DMS53 (cell line): ENCODE measurements at places on chromosomes 4 and X.

DNA sequence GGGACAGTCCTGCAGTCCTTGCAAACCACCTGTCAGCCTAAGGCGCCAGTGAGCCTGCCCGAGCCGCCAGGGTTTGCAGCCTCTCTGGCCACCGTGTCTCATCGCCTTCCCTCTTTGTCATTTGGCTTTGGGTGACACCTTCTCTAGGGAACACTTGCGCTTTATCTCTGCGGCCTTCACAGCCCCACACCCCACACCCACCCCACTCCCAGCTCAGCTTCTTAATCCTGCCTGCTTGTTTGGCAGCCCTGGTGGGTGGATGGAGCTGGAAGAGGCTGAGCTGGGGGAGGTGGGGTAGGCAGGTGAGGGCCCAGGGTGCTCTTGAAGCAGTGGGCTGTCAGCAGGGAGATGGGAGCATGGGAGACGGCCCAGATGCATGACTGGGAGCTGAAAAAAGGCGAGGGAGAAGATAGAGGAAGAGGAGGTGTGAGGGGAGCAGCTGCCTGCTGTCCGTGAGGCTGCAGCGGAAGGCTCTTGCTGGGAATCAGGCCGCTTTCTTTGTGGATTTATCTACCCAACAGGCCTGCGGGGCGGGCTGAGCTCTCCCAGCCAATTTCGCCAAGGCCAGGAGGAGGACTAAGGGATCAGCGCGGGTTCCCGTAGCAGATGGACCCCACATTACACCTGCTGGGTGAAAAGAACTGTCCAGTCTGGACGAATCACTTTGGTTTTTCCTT lies 97.5 kb upstream of the STOX2 start:
- no peak for DNase-seq

DNA sequence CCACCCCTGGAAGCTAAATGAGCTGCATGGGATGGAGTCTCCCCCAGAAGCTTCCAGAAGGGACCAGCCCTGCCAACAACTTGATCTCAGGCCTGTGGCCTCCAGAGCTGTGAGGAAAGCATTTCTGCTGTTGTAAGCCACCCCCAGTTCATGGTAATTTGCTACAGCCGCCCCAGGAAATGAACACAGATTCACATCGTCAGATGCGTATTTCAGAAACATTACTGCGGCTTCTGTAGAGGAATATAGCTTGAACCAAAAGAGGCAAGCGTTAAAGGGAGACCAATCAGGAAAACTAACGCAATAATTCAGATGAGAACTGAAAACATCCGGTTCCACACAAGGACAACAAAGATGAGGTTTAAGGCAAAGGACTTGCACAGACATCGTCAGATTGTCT lies 128.4 kb upstream of the TBL1X start:
- no peak for DNase-seq

GRCh38 chr4:92021788-92022187 lies 282.0 kb upstream of the GRID2 start:
- no peak for DNase-seq

DNA sequence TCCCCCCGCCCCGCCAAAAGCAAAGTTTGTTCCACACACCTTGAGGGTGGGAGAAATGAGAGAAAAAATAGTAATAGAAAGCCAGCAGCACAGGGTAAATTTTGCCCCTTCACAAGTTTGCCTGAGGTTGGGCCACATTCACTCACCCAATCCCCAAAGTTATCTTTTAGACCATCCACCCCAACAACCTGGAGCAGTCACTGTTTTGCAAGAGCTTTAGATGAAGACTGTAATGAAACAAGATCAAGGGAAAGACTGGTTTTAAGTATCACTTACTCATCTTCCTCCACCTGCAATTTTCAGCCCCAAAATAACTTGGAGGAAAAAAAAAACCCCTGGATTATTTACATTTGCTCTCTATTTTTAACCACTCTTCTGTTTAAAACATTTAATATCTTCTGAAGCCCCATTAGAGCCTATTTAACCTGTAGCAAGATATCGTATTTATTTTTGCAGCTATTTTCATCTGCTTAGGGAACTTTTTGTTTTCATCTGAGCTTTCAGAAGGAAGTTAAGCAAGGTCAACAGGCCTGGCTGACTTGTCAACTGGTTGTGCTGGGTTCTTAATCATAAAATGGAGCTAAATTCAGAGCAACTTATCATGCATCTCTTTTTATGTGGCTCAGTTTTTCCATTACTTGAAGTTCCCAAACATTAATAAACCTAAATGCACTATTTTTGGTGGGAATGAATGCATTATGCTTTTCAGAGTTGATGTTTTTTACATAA lies 24.6 kb upstream of the TBL1X start:
- DNase-seq, result peak; percentile 0

DNA sequence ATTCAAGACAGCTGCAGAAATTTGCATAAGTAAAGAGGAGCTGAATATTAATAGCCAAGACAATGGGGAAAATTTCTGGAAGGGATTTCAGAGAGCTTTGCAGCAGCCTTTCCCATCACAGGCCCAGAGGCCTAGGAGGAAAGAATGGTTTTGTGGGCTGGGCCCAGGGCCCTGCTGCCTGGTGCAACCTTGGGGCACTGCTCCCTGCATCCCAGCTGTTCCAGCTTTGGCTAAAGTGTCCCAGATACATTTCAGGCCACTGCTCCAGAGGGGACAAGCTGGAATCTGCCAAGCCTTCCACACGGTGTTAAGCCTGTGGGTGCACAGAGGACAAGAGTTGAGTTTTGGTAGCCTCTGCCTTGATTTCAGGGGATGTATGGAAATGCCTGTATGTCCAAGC lies 185.6 kb upstream of the SFRP2 start:
- no peak for DNase-seq

- DNase-seq, result no peak
Measured at GRCh38 chr4:78512357-78512920, 39.1 kb upstream of the ANXA3 start.
